ENCODE measurements at places on chromosomes 2 and 18.

- DNase-seq = no peak
Measured at GRCh38 chr2:70702711-70703395, 65.1 kb downstream of the ADD2 start.

- peak; percentile 18 for DNase-seq
Measured at GRCh38 chr2:211957799-211958198, 580.8 kb downstream of the ERBB4 start.

- DNase-seq = peak; percentile 4
Measured at GRCh38 chr2:195021711-195022507, 635.1 kb upstream of the SLC39A10 start.

- no peak for DNase-seq
Measured at GRCh38 chr2:240358080-240358479, 77.4 kb upstream of the GPC1 start.

DNA sequence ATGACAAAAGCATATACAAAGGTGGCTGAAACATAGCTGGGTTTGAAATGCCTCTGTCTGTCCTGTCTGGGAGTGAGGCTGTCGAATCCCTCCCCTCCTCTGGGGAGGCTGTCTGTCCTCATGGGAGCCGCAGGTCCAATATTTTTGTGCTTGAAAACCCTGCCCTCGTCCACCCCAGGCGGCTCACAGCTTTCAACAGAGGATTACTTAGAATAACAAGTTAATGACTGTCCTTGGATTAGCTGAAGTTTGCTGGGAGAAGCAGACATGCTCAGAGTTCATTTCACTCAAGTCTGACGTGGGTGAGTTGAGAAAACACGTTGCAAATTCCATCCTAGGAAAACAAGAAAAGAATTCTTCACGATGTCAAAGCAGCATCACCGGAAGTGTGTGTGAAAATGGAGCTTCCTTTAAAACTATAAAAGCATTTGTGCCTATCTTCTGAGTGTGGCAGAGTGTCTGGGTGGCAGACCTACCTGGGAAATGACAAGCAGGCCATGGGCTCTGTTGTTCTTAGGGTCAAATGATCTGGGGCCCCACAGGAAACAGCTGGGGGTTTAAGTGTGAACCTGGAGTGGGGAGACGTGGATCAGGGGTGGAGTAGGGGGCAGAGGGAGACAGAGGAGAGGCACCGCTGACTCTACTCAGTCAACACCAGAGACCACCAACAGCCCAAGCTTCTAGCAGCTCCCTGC is 77.1 kb downstream of the DDX1 start:
- no peak for DNase-seq

DNA sequence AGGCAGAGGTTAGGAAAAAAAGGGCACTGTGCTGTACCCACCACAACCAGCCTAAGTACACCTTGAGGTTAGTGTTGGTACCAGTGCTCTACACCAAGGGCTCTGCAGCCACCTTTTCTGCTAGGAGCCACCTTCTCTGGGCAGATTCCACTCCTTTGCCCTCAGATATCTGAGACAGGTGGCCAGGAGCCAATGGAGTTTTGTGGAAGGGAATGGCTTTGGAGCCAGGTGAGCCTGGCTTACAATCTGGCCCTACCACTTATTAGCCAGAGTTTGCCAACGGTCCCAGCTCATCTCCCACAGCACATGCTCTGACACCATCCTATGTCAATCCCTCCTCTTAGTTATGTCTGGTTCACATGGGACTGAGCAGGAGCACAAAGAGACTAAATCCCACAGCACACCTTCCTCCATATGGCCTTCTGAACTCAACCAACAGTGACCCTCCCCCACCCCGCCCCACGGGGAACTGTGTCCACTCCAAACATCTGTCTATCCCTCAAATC is 77.5 kb downstream of the CLHC1 start:
- no peak for DNase-seq

DNA sequence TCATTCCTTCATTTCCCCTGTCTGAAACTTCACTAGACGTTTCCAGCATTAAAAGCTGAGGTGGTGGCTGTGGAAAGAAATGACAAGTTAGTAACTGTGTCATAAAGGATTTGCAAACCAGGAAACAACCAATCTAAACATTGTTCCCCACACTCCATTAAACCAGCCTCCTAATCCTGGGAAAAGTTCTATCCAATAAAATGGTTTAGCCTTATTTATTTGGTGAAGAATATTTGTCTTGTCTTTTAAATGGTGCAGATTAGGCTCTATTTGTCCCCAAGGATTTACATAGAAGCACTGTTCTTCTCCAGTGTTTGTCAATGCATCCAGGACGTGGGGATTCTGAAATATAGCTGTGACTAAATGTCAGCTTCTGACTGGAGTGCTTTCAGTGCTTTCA is 10.5 kb upstream of the DPP4 start:
- no peak for DNase-seq

GRCh38 chr2:152907046-152907445 is 188.6 kb downstream of the ARL6IP6 start:
- DNase-seq = no peak

- DNase-seq = no peak
Measured at GRCh38 chr2:131058920-131059319, 34.3 kb downstream of the FAM168B start.

- no peak for DNase-seq
Measured at GRCh38 chr2:180450841-180451240, 443.7 kb upstream of the CWC22 start.

DNA sequence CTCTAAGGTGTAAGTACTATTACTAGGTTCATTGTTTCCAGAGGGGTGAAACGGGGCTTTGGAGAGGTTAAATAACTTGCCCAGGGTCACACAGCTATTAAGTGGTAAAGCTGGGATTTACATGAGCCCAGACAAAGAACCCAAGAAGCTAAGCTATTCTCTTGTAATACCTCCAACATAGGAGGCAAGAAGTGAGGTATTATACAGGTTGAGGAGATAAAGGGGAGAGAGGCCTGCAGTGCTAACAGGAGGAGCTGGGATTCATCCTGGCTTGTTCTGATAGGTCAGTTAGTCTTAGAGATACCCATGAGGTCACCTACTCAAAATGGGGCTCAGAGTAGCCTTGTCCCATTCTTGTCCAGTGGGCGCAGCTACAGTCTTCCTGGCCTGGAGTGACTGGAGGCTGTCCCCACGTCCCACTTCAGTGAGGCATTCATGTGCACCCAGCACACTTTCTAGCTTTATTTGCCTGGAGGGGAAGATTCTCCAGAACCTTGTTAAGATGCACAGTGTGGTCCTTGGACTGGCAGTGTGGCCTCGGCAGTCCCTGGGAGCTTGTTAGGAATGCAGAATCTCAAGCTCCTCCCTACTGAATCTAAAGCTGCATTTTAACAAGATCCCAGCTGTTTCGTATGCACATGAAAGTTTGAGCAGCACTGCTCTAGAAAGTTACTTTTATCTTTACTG is 63.5 kb downstream of the MEIS1 start:
- DNase-seq = no peak

- DNase-seq = no peak
Measured at GRCh38 chr18:56085551-56085950, 497.6 kb upstream of the TCF4 start.

- DNase-seq = no peak
Measured at GRCh38 chr2:204665207-204665606, 119.9 kb downstream of the PARD3B start.

DNA sequence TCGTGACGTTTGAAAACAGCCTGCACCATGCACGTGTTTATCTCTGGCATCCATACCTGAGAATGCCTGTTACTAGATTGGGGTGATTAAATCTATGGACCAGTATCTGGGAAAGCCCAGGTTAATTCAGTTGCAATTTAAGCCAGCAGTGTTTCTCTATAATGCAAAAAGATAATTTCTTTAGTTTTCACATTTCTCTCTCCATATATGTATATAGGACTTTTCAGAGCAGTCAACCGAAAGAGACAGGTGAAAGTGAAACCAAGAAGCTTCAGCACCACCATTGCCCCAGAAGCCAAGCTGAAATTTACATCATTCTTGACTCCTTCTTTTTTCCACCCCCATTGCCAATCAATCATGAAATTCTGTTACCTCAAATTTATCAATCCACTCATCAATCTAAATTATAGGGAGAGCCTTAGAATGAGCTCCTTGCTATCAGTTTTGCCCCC is 2.7 kb upstream of the LRP2 start:
- DNase-seq = peak; percentile 58

DNA sequence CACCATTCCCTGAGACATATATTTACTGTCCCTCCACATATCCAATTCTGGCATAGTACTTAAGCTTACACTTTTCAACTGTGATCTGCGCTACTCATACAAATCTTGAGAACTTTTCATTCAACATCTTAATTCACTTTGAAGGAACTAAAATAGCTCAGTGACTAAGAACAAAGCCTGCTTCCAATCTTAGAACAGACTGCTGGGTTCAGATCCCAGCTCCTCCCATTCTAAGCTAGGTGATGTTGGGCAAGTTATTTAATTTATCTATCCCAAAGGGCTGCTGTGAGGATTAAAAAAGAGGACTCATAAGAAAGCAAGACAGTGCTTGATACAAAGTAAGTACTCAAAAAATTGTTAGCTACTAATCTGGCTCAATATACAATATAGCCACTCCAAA is 57.9 kb downstream of the UGP2 start:
- no peak for DNase-seq

- DNase-seq = no peak
Measured at GRCh38 chr2:234954551-234954992, 2.8 kb downstream of the SH3BP4 start.

GRCh38 chr2:79971807-79972206 is 332.7 kb downstream of the LRRTM1 start:
- DNase-seq = no peak

DNA sequence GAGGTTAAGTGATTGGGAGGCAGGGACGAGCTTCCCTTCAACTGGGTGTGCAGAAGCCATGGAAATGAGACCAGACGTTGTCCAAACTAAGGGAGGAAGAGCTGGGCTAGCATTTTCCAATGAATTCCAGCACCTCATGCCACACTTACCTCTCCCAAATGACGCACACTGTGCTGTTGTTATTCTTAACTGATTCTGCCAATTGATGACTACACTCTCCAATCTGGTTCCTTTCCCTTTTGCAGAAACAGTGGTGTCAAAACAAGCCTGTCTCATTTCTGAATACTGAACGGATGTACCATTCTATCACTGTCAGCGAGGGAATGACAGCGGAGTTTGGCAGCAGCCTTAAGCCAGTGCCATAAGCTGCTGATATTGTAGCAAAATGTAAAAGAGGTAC is 380.5 kb upstream of the HNRNPA3 start:
- DNase-seq = no peak

DNA sequence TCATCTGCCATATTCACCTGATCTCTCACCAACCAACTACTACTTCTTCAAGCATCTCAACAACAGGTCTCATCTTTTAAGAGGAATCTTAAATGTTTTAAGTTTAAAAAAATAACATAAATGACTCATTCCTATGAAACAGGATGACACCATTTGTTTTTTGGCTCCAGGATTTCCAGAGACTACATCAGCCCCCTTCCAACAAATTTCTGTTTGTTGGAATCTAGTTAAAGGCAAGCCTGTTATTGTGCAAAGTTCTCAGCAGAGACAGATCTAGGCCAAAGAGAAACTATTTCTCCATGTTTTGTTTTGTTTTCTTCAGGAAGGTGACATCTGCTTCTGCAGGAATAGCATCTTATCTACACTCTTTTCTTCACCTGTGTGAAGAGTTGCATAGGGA is 204.8 kb upstream of the SH3BP4 start:
- DNase-seq = no peak

- no peak for DNase-seq
Measured at GRCh38 chr2:176535467-176536113, 266.3 kb downstream of the MTX2 start.

- no peak for DNase-seq
Measured at GRCh38 chr2:187453078-187453641, 5.1 kb upstream of the CALCRL start.

DNA sequence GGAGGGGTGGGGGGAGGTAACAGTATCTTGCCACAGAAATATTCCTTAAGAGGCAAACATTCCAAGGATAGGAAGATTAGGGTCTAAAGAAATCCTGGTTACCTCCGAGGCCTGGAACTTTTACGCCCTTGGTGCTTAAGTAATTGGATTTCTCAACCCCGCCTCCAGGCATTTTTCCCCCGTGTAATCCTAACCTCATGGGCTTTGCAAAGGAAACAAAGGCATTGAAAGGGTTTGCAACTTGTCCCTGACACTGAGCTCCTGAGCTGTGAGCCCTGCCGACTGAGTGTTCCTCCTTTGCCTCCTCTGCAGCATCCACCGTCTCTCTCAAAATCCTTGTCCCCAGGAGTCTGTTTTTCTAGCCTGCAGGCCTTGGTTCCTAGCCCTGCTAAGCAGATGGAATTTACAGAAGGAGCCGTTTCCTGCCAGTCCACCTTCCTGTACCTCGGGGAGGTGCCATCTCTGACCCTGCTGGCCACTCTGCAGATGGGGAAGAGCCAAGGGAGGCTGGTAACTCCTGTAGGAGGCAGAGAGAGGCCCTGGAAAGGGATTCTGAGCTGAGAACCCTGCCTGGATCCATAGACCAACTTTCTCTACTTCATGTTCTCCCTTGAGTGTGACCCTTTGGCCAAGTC is 24.2 kb downstream of the TET3 start:
- no peak for DNase-seq

DNA sequence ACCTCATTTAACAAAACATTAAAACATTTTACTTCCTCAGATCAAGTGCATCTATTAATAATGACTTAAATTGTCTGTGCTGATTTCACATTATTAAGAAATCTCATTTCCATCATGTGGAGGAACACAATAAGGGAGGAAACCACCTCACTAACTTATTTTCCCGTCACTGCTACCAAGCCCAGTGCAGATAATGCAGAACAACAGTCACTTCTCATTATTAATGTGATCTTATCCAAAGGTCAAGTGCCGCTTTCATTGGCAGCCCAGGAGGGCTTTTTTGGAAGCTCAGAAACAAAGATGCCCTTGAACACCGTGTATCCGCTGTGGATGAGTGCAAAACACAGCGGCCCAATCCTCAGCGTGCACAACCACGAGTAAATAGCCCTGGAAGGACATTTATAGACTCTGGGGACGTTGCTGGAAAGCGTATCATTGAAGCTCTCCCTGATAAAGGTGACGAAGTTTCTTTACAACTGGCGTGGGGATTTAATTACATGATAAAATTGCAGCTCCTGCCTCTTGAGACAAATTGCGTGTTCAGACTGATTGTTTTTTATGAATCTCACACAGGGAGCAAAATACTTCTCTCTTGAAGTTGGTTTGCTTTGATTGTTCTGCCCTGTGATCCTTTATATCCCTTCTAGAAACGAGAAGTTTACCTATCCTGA is 13.2 kb downstream of the ASB18 start:
- no peak for DNase-seq
